ENCODE measurements at places on chromosomes 1 and 21.

- no peak for DNase-seq
These were observed 32.3 kb downstream of the CCN1 start for GRCh38 chr1:85612704-85613361.

GRCh38 chr1:246591958-246592357, 25.7 kb downstream of the CNST start:
- DNase-seq = no peak

GRCh38 chr1:243230914-243231313, 24.2 kb downstream of the CEP170 start:
- DNase-seq = peak; percentile 30

DNA sequence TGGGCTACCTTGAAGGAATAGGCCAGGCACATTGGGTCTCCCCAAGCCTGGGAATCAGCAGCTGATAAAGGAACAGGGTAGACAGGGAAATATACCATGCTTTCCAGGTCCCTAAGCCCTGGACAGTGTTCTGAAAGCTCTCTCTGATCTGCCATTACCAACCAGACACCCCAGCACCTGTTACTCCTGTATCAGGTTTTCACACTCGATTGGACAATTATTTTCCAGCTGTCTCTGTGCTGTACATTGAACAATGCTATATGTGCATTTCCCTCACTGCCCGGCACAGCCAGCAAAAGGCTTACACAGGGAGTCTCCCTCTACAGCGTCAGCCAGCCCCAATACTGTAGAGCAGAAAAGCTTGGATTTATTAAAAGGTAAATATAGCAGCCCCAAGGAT, 4.7 kb downstream of the CFAP45 start:
- no peak for DNase-seq

DNA sequence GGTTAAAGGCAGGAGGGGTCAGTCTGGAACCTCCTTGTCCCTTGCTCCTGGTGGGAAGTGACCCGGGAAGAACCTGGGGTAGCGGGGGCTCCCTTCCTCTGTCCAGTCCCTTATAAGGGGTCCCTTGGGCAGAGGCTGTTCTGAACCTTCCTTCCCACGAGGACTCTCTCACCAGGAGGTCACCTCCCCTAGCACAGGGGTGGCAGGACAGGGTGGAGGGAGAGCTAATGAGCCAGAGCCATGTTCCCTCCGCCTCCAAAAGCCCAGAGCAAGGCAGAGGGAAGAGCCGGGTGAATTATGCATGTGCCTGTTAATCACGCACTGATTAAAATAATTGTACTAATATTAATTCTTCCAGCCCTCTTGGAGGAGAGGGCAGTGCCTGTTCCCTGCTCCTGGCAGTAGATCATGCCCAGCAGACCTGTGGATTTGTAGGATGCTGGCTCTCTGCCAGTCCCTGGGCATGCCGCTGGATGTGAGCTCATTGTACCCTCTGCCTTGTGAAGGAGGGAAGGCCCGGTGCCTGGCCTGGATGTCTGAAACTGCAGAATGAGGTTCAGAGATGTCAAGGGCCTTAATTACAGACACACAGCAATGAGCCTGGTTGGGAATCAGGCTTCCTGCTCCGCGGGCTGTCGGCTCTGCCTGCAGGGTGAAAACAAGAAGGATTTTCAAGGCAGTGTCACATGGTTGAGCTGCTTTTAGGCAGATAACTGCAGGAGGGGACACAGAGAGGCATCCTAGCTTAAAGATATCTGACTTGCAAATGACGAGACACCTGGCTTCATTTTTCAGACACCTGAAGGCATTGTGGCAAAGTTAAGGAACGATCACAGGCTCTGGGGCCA, 68.2 kb downstream of the IGSF21 start:
- no peak for DNase-seq

GRCh38 chr1:33378976-33379375, 51.9 kb downstream of the PHC2 start:
- DNase-seq = no peak

GRCh38 chr1:235702412-235702811, 52.8 kb upstream of the GNG4 start:
- DNase-seq = no peak

DNA sequence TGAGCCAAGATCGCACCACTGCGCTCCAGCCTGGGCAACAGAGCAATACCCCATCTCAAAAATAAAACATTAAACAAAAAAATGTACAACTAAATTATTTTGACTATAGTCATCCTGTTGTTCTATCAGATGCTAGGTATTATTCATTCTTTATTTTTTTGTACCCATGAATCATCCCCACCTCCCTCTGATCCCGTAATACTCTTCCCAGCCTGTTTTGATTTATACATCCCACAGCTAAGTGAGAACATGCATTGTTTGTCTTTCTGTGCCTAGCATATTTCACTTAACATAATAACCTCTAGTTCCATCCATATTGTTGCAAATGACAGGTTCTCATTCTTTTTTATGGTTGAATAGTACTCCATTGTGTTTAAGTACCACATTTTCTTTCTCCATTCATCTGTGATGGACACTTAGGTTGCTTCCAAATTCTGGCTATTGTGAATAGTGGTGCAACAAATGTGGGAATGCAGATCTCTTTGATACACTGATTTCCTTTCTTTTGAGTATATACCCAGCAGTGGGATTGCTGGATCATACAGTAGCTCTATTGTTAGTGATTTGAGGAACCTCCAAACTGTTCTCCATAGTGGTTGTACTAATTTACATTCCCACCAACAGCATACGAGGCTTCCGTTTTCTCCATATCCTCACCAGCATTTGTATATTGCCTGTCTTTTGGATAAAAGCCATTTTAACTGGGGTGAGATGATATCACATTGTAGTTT, 84.4 kb downstream of the MACF1 start:
- no peak for DNase-seq

DNA sequence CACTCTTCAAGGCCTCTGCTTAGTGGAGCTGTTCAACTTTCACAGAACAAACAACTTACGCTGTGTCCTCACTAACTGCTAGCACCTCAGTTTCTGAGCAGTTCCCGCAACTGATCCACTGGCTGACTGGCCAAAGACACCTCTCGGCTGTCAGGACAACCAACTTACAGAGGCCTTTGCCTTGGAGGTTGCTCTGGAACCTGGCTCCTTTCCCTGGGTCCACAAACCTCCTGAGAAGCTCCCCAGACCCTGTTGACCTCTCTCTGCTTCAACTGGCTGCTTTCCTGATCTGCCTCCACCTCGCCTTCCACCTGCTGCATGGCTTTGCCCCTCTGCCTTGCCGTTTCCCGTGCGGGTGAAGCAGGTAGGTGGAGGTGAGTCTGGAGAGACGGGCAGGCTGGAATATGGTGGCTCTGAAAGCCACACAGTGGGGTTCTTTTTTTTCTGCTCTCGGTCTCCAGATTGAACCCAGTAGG, 13.0 kb downstream of the BTBD19 start:
- no peak for DNase-seq

GRCh38 chr1:145714524-145715111, 4.7 kb upstream of the CD160 start:
- no peak for DNase-seq

DNA sequence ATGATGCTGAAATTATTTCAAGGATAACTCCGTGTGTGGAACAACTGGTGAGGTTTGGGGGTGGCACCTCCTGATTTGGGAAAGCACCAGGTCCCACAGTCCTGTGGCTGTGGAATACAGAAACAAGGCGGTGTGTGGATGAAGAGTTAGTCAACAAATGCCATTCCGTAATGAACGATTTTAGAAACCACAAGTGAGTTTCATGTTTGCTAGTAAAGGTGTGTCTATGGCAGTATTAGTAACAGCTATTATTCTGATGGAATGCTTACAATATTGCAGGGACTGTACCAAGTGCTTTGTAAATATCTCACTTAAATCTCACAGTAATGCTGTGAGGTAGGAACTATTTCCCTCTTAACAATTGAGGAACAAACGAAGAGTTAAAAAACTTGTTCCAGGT, 53.8 kb downstream of the B3GALNT2 start:
- DNase-seq = no peak

- DNase-seq = peak; percentile 90
These were observed 4.0 kb downstream of the GLMP start for GRCh38 chr1:156291226-156292061.

DNA sequence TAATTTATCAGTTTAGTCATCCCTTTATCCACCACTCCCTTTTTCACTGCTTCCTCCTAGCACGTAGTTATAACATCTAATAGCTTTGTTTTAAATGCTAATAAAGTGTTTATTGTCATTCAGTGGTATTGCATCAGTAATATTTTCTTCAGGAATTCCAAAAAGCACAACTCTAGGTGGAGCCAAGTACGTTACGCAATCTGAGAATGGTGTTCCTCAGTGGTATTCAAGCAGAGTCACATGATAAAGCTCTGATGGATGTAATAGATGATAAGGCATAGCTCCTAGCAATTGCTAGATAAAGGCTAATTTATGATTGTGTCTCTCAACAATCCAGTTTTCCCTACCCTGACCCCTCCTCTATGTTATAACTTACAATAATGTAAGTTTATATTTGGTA, 494.6 kb upstream of the ADGRL4 start:
- DNase-seq = no peak

DNA sequence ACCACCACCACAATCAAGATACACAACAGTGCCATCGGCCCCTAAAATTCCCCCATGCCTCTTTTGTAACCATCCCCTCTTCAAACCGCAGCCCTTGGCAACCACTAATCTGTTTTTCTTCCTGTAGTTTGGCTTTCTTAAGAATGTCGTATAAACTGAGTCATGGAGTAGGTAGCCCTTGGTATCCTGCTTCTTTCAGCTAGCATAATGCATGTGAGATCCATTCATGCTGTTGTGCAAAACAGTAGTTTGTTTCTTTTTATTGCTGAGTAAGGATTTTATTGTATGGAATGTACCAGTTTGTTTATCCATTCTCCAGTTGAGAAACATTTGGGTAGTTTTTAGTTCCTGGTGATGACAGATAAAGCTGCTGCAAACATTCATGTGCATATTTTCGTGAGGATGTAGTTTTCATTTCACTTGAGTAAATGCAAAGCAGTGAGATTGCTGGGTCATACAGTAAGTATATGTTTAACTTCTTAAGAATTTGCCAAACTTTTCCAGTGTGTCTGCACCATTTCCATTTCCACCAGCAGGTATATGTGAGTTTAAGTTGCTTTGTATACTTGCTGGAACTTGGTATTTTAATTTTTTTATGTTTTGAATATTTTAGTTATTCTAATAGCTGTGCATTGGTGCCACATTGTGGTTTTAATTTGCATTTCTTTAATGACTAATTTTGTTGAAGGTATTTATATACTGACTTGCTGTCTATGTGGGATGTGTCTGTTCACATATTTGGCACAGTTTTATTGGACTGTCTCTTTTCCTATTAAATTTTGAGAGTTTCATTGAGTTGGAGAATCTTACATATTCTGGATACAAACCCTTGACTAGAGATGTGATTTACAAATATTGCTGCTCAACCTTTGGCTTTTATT, 148.4 kb upstream of the MAP1LC3C start:
- DNase-seq = no peak

GRCh38 chr1:68202239-68202832, 30.0 kb downstream of the WLS start:
- DNase-seq = no peak

DNA sequence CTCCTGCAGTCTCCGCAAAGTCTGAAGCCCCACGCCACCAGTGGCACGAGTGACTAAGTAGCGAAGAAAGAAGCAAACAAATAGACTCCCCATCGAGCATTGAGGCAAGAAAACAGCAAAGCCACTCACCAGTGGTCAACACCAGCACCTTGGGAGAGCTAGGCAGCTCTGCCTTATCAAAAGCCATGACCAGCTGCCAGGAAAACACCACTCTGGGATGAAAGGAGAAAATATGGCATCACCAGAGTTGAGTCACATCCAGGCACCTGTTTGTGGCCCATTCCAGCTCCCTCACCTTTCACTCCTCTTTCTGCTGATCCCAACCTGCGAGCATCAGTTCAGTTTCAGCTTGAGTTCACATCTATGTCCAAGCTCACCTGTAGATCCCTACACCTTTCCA, 17.2 kb downstream of the PDZK1 start:
- no peak for DNase-seq

DNA sequence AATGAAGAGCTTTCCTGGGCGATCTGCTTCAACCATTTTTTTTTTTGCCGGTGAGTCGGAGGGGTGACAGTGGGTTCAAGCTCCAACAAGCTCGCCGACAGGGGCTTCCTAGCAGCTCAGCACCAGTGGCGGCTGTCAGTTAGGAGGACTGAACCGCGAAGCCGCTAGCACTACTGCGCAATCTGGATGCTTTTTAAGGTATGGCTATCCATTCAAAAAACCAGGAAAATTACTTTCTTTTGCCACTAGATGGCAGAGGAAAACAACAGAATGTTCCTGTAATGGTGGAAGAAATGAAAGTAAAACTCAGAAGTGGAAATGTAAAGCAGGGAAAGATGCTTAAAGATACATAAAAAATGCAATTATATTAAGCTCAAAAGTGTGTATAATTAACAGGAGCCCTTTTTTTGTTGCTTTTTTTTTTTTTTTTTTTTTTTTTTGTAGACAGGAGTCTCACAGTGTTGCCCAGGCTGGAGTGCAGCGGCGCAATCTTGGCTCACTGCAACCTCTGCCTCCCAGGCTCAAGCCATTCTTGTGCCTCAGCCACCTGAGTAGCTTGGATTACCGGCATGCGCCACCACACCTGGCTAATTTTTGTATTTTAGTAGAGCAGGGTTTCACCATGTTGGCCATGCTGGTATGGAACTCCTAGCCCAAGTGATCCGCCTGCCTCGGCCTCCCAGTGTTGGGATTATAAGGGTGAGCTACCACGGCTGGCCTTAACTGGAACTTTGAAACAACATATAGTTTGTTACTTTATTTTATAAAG, 8.5 kb downstream of the KYAT3 start:
- peak; percentile 61 for DNase-seq

DNA sequence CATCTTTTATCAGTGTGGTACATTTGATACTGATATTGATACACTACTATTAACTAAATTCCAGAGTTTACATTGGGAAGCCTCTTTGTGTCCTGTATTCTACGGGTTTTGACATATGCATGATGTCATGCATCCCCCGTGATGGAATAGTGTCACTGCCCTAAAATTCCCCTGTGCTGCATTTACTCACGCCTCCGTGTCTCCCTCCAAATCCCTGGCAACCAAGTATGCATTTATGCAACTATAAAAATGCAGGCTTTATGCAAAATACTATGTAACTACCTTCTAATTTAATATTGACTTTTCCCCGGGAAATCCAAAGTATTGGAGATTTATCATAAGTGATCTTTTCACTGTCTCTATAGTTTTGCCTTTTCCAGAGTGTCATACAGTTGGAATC, 453.7 kb upstream of the RUNX1 start:
- DNase-seq = no peak

- no peak for DNase-seq
These were observed 33.9 kb downstream of the TMEM51 start for GRCh38 chr1:15187175-15188129.

DNA sequence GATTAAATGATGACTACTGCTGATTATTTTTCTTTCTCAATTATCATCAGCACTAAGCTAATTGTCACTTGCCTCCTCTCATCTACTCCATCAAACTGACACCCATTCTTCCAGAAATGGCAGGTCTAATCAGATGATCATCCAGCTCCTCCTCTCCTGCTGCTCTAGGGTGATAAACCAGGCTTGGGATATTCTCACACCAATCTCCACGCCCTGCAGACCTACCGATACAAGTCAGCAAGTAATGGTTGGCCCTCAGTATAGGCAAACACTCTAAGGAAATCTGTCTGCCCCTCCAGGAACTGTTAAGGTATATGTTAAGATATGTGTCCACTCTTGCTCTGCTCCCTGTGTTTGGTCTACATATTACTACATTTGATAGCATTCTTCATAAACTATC, 36.3 kb upstream of the C1orf21 start:
- DNase-seq = no peak
